Naive B cell (primary cell): ENCODE measurements at places on chromosomes 1 and 21. TPM values are rescaled to one million over a fixed set of nuclear protein-coding genes. Genes with fewer than 3 reads are reported as not detected.

CYP4Z1 gene
- polyA plus RNA-seq, result not detected

SLC19A2 gene
- 0.61 TPM for polyA plus RNA-seq

SGIP1 gene
- polyA plus RNA-seq, result not detected

HCRTR1 gene
- polyA plus RNA-seq, result not detected

DNA sequence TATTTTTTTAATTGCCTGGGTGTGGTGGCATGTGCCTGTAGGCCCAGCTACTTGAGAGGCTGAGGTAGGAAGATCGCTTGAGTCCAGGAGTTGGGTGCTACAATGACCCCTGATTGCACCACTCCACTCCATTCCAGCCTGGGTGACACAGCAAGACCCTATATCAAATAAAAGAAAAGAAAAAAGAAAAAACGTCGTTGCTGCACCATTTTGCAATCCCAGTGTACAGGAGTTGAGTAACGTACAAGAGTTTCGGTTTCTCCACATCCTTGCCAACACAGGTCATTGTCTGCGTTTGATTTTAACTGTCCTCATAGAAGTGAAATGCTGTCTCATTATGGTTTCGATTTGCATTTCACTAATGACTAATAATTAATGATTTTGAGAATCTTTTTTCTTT lies 7.9 kb downstream of the ZNF684 start:
- DNase-seq, result no peak

GRCh38 chr1:1620433-1621139 lies 5.3 kb downstream of the MIB2 start:
- DNase-seq, result no peak

GRCh38 chr21:30962013-30962412 lies 76.3 kb downstream of the KRTAP19-8 start:
- DNase-seq, result no peak

GRCh38 chr1:29201595-29202051 lies 19.9 kb upstream of the SRSF4 start:
- DNase-seq, result no peak

DNA sequence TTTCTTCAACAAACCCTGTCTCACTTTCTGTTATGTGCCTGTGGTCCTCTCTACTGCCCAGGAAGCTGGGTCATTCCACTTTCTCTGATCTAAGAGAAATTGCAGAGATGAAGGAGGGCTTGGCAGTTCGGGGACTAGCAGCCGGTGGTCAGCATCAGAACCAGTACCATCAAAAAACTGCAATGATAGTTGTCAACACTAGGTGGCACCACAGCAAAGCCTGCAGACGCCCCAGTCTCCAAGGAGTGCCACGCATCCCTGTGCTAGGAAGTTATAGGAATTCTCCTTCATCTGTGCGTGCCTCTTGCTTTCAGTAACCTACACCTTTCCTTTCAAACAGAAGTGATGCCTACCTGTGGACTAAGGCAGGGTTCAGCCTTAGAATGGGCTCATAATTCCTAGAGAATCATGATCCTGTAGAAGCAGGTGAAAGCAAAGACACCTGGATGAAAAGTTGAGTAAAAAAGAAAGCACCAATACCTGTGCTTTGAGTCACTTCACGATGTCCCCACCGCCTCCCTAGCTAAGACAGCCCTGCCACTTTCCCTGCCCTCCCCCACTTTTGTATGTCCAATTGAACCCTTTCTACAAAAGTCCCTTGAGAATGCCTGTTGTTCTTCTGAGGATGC lies 129.2 kb downstream of the ADAMTS1 start:
- no peak for DNase-seq
